ENCODE measurements at places on chromosomes 13 and 19. TPM values are rescaled to one million over a fixed set of nuclear protein-coding genes. Genes with fewer than 3 reads are reported as not detected.
A peak's percentile ranks its signal among the peaks of the same experiment; 100 is the strongest.

DNA sequence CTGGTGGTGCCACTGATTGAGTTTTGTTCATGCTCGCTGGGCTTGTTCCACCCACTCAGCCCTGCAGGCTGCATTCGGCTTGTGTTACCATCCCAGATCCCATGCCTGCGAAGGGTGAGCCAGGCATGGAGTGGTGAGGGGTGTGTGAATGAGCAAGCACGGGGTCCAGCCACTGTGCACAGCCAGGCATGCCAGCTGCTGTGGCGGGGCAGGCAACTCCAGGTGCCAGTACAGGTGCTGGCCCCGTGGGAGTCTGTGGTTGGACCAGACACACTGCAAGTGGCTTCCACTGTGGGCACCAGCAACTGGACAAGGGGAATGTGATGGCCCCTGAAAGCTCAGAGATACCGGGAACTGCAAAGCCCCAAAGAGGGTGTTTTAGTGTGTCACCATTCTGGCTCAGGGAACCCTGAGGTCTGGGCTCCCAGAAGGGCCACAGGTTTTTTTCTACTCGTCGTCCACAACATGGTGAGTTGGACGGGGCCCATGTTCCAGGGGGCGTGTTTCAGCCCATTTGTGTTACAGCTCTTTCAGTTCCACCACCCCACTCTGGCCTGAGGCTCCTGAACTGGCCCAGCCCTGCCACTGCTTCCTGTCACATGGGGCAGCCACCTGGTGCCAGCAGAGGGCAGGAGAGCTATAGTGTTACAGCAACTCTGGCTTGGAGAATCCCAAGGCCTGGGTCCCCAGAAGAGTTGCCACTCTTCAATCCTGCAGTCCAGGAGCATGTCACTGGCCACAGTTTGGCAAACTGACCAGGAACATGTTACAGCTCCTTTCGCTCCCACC, 217.0 kb upstream of the OBI1 start:
- DNase-seq: no peak

DNA sequence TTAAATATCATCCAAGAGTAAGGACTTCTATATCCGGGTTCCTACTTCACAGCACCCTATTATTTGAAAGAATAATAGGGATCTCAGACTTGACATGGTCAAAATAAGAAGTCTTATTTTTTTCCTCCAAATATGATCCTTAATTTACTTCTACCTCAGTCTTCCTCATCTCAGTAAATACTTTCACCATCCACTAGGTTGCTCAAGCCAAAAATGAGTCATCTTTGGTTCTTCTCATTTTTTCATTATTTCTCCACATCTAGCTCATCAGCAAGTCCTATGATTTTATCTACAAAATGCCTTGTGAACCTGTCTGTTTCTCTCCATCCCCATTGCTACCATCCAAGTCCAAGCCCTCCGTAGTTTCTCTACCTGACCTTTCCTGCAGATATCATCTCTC, 121.9 kb upstream of the GJB6 start:
- no peak for DNase-seq

- DNase-seq: no peak
Observed at GRCh38 chr13:110479648-110480047, 81.9 kb downstream of the RAB20 start.

GRCh38 chr13:47168066-47168465, 271.2 kb upstream of the HTR2A start:
- no peak for DNase-seq

- DNase-seq: no peak
Observed at GRCh38 chr13:39597838-39598237, 5.2 kb downstream of the LHFPL6 start.

DNA sequence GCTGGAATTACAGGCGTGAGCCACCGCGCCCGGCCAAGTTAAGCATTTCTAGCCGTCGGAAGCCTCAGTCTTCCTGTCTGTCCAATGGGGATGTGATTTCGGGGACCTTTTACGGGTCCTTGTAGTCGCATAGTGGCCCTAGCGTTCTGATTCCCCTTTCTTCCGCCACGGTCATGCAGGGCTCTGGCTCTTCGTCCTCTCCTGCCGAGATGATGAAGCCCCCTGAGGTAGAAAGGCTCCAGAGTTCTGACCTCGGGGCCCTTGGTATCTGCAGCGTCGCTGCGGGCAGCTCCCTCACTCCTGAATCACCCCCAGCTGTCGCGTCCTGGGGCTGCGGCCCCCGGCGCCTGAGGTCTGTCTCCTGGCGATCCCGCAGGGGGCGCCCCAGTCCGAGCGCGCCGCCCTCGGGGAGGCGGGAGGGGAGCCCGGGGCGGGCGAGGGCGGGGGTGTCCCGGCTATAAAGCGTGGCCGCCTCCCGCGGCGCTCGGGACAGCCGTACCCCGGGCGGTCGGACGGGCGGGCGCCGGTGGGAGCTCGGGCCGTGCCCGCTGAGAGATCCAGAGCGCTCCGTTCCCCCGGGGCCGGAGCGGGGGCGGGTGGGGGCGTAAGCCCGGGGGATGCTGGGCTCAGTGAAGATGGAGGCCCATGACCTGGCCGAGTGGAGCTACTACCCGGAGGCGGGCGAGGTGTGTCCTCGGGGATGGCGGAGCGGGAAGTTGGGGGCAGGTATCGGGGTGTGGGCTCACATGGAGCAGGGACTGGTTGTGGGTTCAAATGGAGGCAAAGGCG, at the start of gene FOXA3:
Gene FOXA3 (plus strand): TSS at position 487 of the 789 bp plus-strand sequence. CDS start 131 bp downstream, at position 618.
- peak; percentile 81 for DNase-seq

GRCh38 chr13:21046203-21046602, 15.2 kb downstream of the LATS2 start:
- no peak for DNase-seq

DNA sequence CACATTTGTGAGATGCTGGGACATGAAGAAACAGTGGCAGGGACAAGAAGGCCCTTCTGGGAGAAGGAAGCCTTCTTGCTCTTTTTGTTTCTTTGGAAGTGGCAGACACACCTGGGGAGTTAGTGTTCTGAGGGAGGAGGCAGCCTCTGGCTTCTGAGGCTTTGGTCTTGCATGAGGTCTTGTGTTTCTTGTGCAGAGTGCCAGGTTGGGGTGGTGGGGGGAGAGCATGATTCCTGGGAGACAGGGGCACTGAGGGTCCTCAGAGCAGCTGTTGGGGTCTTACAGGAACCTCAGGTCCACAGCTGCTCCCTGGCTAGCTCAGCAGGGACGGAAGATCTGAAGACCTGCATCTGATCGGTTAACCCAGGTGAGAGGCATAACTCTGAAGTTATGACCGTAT, 167.5 kb upstream of the ZNF536 start:
- DNase-seq: no peak

DNA sequence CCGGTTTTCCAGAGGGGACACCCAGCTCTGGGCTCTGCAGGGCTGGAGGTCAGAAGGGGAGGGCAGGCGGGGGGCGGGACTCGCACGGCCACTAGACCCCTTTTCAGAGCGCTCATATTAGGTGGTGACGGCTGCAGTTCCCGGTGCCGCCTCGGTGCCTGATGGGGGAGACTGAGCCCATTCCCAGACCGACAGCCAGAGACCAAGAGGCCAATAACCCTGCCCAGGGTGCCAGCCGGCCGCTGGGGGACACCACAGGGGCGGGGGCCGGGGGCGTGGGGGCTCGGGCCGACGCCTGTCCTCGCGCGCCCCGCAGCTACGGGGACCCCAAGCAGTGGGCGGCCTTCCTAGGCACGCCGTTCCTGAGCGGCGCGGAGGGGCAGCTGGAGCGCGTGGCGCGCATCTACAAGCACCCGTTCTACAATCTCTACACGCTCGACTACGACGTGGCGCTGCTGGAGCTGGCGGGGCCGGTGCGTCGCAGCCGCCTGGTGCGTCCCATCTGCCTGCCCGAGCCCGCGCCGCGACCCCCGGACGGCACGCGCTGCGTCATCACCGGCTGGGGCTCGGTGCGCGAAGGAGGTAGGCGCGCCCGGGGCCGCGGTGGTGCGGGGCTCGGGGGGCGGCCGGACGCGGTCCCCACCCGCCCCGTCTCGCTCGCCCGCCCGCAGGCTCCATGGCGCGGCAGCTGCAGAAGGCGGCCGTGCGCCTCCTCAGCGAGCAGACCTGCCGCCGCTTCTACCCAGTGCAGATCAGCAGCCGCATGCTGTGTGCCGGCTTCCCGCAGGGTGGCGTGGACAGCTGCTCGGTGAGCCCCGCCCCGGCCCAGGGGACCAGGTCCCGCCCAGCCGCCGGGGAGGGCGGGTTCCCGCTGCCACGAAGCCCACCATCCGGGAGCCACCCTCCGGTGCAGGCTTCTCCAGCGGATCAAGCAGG, 2.4 kb downstream of the TIMM13 start:
- DNase-seq: no peak

GRCh38 chr13:109792416-109793059, 6.2 kb upstream of the IRS2 start:
- DNase-seq: no peak

GRCh38 chr19:55704494-55705245, 29.6 kb downstream of the EPN1 start:
- DNase-seq: no peak

- no peak for DNase-seq
Observed at GRCh38 chr19:55220525-55220924, 8.0 kb downstream of the TMEM86B start.

GRCh38 chr19:39407410-39407659, 688 bp downstream of the ZFP36 start:
- no peak for DNase-seq

- no peak for DNase-seq
Observed at GRCh38 chr13:33119022-33119781, 103.0 kb downstream of the KL start.

- DNase-seq: no peak
Observed at GRCh38 chr19:35587321-35587720, 1.3 kb downstream of the PMIS2 start.

DNA sequence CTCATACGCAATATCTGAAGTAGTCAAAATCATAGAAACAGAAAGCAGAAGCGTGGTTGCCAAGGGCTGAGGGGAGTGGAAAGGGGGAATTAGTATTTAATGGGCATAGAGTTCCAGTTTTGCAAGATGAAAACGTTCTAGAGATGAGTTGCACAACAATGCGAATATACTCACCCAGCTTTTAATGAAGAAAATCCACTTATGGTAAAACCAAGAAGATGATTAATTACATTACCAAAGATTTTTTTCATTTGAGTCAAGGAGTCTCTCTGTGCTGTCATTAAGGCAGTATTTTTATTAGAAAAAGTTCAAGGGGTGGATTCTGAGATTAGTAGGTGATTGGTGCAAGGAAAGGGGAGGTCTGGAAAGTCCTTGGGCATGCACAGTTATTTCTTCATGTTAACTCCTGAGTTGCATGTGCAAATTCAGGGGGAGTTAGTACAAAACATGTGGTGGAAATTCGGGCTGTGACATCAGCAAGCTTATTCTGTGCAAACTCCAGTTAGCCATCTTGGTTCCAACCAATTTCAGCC, 6.9 kb upstream of the CBY2 start:
- DNase-seq: peak; percentile 39

DNA sequence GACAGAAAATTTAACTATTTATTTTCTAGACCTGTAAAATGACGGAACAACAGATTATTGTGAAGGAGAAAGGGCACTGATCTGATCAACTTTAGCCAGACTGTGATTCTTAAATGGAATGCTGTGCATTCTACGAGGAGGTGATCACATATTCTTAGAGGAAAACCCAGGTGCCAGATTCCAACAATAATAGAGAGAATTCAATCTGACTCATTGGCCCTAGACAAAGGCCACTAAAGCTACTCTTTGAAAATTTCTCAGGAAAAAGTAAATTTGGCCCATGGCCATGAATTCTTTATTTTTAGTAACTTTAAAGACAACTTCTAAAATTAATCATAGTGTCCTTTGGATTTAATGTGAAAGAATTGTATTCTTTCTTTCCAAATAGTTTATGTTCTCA, 58.6 kb upstream of the POSTN start:
- no peak for DNase-seq

DNA sequence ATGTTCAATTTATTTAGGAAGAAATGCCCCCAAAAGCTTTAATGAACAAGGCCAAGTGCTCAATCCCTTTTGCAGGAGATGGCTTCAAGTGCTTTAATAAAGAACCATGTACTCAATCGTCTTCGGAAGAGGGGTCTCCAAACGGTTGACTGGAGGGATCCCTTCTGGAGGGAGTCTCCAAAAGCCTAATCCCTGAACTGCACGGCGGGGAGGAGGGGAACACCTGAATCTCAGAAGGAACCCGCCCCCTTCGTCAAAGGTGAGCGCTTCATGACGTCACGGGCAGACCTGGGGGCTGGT, 505 bp downstream of the PAF1 start:
- no peak for DNase-seq

- no peak for DNase-seq
Observed at GRCh38 chr19:47598407-47599349, 10.3 kb upstream of the BICRA start.

DNA sequence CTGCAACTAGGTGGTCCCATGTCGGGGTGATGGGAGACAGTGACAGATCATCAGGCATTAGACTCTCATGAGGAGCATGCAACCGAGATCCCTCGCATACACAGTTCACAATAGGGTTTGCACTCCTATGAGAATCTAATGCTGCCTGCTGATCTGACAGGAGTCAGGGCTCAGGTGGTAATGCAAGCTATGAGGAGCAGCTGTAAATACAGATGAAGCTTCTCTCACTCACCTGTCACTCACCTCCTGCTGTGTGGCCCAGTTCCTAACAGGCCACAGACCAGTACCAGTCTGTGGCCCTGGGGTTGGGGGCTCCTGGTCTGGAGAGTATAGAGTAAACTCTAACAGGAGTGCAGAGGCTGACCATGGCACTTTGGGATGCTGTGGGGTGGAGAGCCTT, 209.2 kb downstream of the DLEU7 start:
- DNase-seq: no peak

DNA sequence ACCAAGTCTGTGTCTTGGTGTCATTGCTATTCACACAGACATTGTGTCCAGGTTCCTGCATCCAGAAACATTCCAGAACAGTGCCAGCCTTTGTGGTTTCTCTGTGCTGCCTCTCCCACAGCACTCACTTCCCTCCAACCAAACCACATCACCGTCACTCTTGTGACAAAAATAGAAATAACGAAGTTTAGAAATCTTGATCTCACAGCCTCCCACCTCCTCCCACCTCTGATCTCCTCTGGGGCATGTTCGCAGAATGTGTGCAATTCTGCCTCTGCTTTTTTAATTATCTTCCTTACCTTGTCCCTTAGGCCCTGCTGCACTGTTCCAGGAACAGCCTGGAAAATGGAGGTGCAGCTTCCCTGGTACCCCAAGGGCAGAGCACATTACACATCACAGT, 8.7 kb upstream of the SERPINE3 start:
- no peak for DNase-seq

DNA sequence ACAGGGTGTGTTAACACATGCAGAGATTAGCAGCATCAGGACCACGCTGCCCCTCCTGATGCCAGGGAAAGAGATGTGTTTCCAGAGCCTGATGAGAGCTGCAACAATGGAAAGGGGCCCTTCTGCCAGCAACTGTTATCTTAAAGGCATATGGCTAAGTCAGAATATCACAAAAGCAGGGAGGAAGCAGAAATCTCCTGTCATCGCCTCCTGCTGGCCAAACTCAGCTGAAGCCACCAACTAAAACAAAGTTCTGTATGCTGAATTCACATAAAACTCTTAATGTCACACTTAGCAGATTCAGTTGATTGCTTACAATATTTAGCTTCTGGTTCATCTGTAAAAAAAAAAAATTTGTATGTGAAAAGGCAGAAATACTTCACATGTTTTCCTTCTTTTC, 178.2 kb downstream of the GPC5 start:
- DNase-seq: no peak

The KIR2DL4 gene
- total RNA-seq: not detected

The CPB2 gene
- total RNA-seq: not detected

The PCDH20 gene
- total RNA-seq: not detected

The LRRC25 gene
- not detected for total RNA-seq

The EID2 gene
- 12.7 TPM for total RNA-seq

The KLK14 gene
- 0.68 TPM for total RNA-seq

The LCP1 gene
- total RNA-seq: 761 TPM

The ADAMTS10 gene
- 5.1 TPM for total RNA-seq

The FSD1 gene
- total RNA-seq: 15.3 TPM

The ZNF439 gene
- 7.4 TPM for total RNA-seq

The ATXN8OS gene
- total RNA-seq: not detected

The TRPM4 gene
- 0.58 TPM for total RNA-seq

The ITGBL1 gene
- total RNA-seq: not detected

The VSIG10L gene
- total RNA-seq: 6.4 TPM
